ENCODE measurements at places on chromosomes 6 and 20.

DNA sequence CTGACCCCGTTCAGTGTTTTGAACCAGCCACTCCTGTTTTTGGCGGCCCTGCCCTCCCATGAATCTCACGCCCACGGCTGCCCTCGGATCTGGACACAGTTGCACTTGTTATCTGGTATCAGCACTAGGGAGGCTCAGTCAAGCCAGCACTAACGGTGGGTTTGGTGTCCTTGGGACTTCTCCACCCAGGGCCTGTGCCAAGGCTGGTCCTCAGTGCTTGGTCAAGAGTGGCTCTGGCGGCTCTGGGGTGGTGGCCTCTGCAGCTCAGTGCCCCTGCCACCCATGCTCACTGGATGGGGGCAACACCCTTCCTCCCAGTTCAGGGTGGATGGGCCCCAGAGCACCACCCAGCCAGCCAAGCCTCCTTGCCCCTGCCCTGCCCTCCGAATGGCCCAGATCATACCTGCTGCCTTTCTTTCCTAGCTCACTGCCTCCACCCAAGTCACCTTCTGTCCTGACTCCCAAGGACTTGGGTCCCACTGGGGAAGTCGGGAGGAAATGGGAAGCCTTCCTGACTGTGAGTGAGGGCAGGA is 54.7 kb downstream of the SSR1 start:
- no peak for DNase-seq

- no peak for DNase-seq
Observed at GRCh38 chr20:31580706-31581105, 24.4 kb upstream of the ID1 start.

DNA sequence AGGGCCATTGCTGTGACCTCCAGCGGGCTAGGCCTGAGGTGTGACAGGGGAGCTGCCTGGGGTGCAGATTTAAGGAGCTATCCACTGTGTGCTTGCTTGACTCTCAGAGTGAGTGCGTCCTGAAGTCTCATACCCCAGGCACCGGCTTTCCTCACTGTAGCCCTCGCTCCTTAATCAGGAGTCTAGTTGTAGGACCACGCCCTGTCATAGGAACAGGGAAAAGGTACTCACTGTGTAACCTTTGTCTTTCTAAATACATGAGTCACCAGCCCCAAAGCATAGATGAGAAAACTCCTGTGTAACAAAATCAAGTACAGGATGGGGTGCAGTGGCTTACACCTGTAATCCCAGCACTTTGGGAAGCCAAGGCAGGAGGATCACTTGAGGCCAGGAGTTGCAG is 141.7 kb downstream of the TMEM242 start:
- no peak for DNase-seq

DNA sequence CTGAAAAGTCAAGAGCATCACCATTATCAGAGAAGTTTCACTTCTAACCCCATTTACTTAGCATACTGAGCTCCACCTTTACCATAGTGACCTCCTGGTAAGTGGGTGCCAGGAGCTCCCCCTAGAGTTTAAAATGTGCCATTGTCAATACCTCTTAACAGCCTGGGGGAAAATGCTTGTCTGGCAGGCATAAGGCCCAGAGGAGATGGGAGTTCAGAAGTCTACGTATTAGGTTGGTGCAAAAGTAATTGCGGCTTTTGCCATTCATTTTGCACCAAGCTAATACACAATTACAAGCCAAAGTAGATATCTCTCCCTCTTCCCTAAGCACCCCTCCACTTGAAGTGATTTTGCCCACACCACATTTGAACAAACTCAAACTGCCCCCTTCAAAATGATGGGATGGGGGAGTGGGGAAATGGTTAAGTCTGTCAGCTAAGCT is 919.0 kb downstream of the KIF16B start:
- peak; percentile 67 for DNase-seq

GRCh38 chr6:4186385-4186784 is 51.0 kb upstream of the ECI2 start:
- DNase-seq, result no peak

DNA sequence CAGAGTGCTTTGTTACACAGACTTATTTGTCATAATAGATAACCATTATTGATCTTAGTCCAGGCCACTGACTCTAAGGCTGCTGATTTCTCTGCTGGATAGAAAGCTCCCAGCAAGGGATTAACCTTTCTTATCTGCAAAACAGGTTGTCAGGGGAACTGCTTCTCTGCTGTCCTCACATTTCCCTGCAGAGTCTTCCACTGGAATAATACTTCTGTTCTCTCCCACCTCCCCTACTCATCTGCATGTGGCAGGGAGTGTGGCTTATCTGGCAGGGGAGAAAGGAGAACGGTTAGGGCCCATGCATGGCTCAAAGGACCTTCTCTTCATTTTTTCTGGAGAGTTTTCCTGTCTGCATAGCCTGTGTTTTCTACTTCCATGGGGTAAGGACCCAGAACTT is 86.2 kb downstream of the LAMP5 start:
- no peak for DNase-seq

DNA sequence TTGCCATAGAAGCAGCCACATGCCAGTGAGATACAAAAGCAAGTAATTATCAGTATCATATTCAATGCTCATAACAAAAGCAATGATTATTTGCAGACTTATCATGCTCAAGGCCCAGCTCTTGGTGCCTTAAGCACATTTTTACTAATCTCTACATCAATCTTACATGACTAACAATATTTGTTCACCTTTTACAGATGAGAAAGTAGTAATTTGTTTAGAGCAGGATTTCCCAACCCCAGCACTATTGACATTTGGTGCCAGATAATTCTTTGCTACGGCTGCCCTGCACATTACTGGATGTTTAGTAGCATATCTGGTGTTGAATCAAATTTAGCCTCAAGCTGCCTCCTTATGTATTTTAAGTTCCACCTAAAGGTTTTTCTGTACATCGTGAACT is 19.0 kb upstream of the DOK5 start:
- DNase-seq, result no peak

DNA sequence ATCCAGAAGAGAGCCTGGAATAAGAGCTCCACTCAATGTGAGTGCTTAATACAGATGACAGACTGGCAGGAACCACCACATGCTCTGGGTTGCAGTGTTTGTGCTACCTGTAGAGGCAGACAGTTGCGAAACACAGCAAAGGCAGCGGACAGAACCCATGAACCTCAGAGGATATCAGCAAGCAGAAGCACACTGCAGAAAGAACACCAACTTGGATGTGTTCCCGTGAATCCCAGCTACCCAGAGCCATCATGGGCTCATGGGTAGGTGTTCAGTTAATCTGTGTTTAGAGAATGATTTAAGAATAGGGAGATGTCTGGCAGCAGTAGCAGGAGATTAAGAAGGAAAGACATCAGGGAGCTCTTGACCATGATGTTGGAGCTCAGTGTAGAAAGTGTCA is 133.3 kb upstream of the FOXQ1 start:
- DNase-seq, result no peak

DNA sequence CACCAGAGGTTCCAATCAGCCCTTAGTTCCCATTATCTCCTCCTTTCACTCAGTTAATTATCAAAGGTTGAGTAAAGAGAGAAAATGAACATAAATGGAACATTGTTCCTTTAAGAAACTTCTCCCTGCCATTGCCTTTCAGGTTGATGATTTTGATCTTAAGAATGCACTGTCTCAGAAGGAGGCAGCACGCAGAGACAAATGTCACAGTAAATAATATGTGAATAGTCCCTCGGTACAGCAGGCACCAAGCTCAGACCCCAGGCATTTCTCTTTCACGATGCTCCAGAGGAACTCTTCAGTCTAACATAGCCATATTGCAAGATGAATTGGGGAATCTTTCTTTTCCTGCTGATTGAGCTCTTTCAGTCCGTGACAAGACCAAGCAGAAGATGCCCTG is 435.3 kb upstream of the SPTLC3 start:
- DNase-seq, result no peak

- no peak for DNase-seq
Observed at GRCh38 chr20:35002426-35003210, 47.0 kb downstream of the MYH7B start.

GRCh38 chr6:72589096-72589495 is 32.8 kb upstream of the KCNQ5 start:
- peak; percentile 9 for DNase-seq

- DNase-seq, result no peak
Observed at GRCh38 chr20:43821795-43822194, 92.9 kb upstream of the TOX2 start.

Measured in fibroblast of skin of scalp (primary cell).